ENCODE measurements at places on chromosomes 5 and 9.

DNA sequence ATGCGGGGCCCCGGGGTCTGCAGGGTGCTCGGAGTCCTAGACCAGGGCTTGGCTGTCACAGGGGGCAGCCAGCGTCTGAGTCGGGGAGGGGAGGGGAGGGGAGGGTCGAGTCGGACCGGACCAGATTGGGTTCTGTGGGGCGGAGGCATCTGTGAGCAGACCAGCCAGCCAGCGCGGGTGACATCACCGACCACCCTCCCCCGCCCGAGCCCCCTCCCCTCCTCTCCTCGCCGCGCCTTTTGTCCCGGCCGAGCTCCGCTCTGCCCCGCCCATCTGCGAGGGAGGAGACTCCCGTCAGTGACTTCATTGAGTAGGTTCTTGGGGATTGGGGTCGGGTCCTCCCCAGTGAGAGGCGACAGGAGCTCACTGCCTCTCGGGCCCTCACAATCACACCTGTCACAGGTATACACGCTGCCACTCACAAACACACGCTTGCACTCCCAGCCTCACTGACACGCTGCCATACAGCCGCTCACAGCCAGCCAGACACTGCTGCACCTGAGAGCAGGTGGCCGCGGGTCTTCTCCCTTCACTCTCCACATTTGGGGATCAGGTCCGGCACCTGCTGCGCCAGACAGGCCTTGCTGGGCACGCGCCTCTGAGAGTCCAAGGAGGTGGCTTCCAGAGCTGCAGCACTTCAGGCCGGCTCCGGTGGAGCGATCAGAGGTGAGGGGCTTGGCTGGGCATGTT is 546 bp downstream of the DNAJB5 start:
- DNase-seq: peak; percentile 25

DNA sequence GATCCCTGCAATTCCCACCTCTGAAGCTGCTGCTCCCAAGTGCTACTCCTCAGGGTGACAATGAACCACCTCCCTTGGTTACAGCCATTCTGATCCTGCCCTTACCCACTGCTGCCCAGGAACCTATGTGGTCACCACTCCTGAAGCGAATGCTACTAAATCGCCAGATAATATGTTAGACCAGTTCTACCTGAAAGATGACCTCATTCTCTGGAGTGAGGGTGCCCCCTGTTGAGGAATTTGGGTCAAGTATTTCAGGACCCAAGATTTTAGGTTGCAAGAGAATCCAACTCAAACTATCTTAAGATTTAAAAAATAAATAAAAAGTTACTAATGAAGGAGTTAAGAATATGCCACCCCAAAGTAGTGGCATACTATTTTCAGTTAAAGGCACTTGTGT is 5.8 kb upstream of the SNAPC3 start:
- no peak for DNase-seq

DNA sequence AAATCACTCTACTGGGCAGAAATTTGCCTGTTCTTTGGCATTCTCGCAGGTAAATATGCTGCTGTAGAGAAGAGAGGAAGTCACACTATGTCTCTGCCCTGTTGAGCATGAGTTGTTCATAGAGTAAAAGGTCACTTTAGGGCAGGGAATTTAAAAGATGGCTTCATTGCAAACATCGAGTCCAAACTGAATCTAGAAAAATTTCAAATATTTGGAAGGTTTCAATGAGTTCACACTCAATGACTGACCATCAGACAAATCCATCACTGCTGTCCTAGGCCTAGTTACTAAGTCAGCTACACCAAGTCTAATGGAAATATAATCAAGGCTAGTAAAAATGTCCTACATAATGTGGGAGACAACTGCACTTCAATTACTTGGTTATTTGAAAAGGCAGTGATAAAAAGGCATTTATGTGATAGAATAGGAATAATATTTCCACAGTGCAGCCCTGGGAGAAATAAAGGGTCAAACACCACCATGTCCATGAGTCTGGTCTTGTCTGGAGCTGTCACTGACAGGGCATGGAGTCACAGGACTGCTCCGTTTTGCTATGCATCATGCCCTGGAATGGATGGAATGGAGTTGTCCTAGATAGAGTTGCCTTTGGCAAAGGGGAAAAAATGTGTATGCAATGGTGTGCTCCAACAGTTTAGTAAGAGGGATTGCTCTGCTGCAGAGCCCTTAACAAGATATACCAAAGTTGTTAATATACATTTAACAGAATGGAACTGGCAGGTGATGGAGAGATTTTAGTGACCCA is 218.5 kb upstream of the DAPK1 start:
- DNase-seq: no peak

GRCh38 chr5:64587370-64587769 is 81.6 kb downstream of the RGS7BP start:
- no peak for DNase-seq

GRCh38 chr9:97480174-97480573 is 21.3 kb upstream of the TMOD1 start:
- DNase-seq: no peak
